CD4-positive, CD25-positive, alpha-beta regulatory T cell (primary cell): ENCODE measurements at places on chromosomes 12 and 14.
A peak's percentile ranks its signal among the peaks of the same experiment; 100 is the strongest.

- no peak for DNase-seq
Measured at GRCh38 chr12:54689034-54689372, 40.8 kb upstream of the DCD start.

DNA sequence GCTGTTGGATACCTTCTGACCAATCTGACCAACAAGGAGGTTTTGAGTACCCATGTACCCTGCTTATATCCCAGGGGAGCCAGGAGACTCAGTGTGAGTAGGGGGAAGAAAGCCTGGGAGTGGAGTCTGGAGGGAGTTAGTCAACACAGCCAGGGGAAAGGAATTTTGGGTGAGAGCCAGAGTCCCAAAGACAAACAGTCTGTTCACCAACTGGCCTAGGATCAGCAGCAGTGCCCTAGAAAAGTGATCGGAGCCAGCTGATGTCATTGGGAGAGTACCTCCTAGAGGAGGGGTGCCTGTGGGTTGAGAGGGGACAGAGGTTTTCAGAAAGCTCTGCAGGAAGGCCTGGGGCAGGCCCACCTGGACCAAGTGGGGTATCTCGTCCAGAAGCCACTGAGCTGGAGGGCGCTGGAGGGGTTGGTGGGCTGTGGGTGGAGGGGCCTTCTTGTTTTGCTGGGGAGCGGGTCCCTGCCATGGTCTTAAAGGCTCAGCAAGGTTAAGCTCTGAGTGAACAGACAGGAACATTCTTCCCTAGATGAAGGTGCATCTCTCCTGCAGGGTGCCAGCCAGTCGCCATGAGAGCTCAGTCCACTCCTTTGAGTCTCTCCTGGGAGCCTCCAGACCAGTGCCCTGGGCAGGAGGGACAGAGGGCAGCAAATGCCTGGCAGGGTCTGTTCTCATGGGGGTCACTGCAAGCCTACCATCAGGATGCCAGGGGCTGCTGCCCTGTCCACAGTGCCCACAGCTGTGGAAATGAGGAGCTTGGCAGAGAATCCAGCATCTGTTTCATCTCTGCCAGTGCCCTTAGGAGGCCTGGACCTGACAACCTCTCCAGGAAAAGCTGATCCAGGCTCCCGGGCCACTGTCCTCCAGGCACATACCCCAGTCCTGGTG, 63.6 kb downstream of the CHGA start:
- DNase-seq, result no peak

- DNase-seq, result no peak
Measured at GRCh38 chr12:5694759-5695409, 250.2 kb downstream of the ANO2 start.

GRCh38 chr14:105299654-105300541, 903 bp downstream of the BRF1 start:
- peak; percentile 16 for DNase-seq

GRCh38 chr12:26279908-26280307, 84.5 kb downstream of the SSPN start:
- DNase-seq, result no peak

GRCh38 chr12:109244073-109244472, 65.0 kb downstream of the FOXN4 start:
- no peak for DNase-seq

- no peak for DNase-seq
Measured at GRCh38 chr12:132783917-132784531, 22.4 kb upstream of the ANKLE2 start.

GRCh38 chr12:85244561-85244960, 35.5 kb upstream of the ALX1 start:
- DNase-seq, result no peak

DNA sequence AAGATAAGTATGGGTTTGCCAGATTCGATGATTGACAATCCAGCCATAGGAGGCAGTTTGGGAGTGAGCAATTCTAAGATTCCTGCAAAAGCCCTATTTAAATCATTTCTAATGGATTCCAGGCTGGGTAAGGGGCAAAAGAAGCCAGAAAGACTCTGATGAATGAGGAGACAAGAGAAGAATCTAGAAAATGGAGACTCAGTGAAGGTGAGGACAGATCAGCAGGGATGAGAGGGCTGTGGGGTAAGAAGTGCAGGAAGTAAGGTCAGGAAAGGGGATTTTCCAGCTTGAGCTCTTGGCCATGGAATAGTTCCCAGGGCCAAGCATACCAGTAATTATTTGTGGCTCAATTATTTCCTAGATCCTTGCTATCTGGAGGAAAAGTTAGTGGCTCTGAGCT, 87.3 kb downstream of the TMX1 start:
- no peak for DNase-seq

GRCh38 chr14:94952097-94952496, 182.2 kb upstream of the GSC start:
- no peak for DNase-seq

DNA sequence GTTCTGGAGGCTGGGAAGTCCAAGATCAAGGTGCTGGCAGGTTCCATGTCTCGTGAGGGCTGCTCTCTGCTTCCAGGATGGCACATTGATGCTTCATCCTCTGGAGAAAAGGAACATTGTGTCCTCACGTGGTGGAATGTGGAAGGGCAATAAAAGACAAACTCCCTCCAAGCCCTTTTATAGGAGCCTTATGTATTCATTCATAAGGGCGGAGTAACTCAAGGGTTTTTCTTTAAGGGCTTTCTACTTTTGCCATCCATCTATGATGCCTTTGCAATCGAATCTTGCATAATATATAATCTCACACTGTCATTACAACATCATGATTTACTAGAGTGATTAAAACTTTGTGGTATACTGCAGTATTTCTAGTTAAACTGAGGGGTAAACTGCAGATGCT, 132.7 kb upstream of the DDHD1 start:
- DNase-seq, result no peak
